ENCODE measurements at places on chromosomes 3 and 15.

- DNase-seq = no peak
These were observed 118.7 kb upstream of the UMPS start for GRCh38 chr3:124611520-124611919.

GRCh38 chr3:18239674-18240073 is 185.5 kb downstream of the SATB1 start:
- no peak for DNase-seq

GRCh38 chr3:64207289-64208080 is 17.8 kb downstream of the PRICKLE2 start:
- no peak for DNase-seq

DNA sequence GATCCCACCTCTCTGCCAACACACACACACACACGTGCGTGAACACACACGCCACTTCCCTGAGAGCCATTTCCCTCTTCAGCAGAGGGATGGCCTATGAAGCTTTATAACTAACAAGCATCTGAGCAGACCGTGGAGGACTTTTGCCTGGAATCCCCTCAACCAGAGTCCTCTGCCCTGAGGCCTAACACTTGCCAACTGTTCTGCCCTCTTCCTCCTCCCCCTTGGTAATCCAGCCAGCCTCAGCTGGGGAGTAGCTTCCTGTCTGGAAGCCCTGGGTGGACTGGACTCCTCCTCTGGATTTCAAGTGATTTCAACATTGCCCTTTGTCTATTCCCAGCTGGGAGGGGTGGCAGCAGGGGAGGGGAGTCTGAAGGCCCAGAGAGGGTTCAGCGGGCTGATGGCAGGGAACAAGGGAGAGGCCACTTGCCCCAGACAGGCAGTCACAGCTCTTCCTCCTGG is 68.4 kb upstream of the HACD2 start:
- peak; percentile 71 for DNase-seq

GRCh38 chr3:64257100-64257755 is 32.0 kb upstream of the PRICKLE2 start:
- no peak for DNase-seq

GRCh38 chr3:38459499-38460048 is 5.9 kb downstream of the ACVR2B start:
- DNase-seq = no peak

- DNase-seq = peak; percentile 96
These were observed 10.5 kb upstream of the EIF4A2 start for GRCh38 chr3:186772701-186773417.

- DNase-seq = no peak
These were observed 280.7 kb downstream of the MFSD1 start for GRCh38 chr3:159082519-159082918.

DNA sequence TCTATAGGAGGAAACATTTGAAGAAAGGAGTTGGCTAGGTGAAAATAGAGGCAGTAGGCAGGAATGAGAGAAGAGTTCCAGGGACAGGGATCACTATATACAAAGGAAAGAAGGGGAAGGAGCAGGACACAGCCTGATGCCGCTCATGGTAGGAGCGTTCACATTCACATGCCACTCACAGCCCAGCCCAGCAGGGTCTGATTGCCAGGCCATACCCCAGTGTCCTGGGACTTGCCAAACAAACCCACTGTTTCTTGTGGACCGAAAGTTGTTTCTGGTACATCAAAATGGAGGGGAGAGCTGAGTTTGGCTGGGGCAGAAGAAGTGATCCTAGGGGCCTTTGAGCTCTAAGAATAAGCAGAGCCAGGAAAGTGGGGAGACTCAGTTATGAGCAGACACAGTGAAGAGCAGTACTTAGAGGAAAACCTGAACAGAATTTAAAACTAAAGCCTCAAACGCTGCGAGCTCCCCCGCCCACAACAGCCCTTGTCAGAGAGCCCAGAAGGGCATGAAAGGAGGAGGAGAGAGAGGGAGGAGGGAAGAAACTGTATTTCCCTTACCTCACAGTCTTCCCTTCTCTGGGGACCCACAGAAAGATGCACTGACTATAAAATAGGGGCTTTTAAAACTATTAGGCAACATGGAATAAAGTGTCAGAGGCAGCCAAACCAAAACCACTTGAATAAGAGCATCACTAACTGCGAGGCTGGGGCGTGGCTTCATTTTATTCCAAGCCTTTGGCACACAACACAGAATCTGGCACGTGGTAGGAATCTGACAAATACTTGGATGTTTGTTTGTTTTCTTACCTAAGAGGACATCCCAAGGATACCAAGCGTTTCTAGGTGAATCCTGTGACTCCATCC is 129.0 kb downstream of the RPL22L1 start:
- no peak for DNase-seq

GRCh38 chr15:66362776-66363175 is 6.3 kb upstream of the TIPIN start:
- no peak for DNase-seq

DNA sequence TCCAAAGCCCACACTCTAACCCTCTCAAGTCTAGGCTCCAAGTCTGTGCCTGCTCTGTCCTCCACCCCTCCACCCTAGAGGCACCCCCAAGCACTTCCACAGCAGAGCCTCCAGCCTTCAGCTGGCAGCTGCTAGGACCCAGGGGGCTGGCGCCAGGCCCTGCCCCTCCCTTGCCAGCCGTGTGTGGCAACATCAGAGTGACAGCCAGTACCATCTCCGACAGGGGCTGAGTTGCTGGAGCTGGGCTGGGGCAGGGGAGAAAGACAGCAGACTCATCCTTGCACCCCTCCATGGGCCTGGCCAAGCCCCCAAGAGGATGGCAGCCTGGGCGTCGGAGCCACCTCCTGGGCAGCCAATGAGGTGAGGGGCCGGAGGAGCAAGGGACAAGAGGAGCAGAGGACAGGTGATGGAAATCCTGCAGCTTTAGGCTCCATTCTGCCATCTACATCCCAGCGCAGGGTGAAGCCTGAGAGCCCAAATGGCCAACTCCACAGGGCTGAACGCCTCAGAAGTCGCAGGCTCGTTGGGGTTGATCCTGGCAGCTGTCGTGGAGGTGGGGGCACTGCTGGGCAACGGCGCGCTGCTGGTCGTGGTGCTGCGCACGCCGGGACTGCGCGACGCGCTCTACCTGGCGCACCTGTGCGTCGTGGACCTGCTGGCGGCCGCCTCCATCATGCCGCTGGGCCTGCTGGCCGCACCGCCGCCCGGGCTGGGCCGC is at the start of gene GPR62:
Gene GPR62 (plus strand): TSS at position 207 of the 718 bp plus-strand sequence. CDS start 272 bp downstream, at position 479.
- no peak for DNase-seq

DNA sequence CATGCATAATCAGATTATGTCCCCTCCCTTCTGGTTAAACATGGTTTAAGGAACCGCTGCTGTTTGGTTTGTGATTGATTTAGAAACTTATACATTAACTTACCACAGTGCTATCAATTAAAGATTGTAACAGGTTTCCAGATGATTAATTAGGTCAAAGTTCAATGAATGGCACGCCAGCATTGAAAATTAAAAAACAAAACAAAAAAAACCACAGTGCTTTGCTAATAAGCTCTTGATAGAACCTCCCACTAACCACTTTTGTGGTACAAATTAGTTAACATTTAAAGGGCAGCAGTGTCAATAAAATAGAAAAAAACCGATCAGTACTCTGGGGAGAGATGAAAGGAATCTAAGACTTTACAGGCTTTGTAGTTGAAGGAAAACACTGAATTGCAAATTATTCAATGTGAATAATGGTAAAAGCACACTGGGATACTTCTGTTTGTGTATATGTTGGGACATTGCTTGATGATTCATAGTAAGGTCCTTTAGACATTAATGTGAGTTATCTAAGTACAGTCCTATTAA is 7.6 kb upstream of the C3orf38 start:
- no peak for DNase-seq

GRCh38 chr15:89778861-89779260 is 2.7 kb downstream of the MESP2 start:
- DNase-seq = peak; percentile 28

Measured in spleen (tissue), 13 donors.